ENCODE measurements at places on chromosomes 11 and 22. TPM values are rescaled to one million over a fixed set of nuclear protein-coding genes. Genes with fewer than 3 reads are reported as not detected.

Gene GVQW3
- 2.5 TPM for total RNA-seq

Gene TMPRSS4
- not detected for total RNA-seq

Gene OR56A1
- total RNA-seq = not detected

Gene ESAM
- total RNA-seq = 0.77 TPM

Gene MPPED2
- total RNA-seq = not detected

Gene TTC36
- total RNA-seq = 0.44 TPM

Gene HTR3A
- total RNA-seq = not detected

Gene NOX4
- total RNA-seq = not detected

Gene LRRC56
- total RNA-seq = 2.1 TPM

Gene IGLL1
- not detected for total RNA-seq

Gene TMEM41B
- 21.1 TPM for total RNA-seq

All from CD8-positive, alpha-beta memory T cell (primary cell).